Transverse colon (tissue), 4 donors: ENCODE measurements at places on chromosomes 4 and X. TPM values are rescaled to one million over a fixed set of nuclear protein-coding genes. Genes with fewer than 3 reads are reported as not detected.

DNA sequence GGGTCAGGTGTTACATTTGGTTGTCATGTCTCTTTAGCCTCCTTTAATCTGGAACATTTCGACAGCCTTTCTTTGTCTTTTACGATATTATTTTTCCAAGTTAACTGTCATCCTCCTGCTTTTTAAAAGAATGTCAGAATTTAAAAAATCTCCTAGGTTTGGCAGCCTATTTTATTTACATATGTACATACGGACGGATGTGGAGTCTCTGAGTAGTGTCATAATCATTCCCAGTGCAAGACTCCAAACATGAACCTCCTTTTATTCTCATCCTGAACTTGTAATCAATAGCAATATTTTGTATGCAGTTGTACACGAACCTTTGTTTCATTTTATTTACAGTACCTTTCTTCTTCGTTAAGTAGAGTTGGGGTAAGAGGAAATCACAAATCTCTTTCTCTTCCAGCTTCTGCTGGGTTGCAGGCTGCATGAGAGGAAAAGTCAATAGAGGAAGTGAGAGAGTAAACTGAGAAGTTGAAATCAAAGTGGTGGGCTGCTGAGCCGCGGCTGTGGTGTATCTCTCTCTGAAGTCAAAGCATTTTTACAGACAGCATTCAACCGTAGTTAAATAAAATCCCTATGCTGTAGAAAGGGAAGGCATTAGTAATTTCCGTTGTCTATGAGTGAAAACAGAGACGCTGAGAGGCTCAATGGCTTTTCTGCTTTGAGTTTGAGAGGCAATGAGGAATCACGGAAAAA, 53.9 kb upstream of the RPS6KA3 start:
- DNase-seq = no peak
- no peaks in the 10 kb centered on the region for H3K36me3 ChIP-seq
- H3K27me3 ChIP-seq = no peaks in the 10 kb centered on the region
- no peak overlapping the region for H3K4me3 ChIP-seq
- H3K4me1 ChIP-seq = no peaks in the 10 kb centered on the region

DNA sequence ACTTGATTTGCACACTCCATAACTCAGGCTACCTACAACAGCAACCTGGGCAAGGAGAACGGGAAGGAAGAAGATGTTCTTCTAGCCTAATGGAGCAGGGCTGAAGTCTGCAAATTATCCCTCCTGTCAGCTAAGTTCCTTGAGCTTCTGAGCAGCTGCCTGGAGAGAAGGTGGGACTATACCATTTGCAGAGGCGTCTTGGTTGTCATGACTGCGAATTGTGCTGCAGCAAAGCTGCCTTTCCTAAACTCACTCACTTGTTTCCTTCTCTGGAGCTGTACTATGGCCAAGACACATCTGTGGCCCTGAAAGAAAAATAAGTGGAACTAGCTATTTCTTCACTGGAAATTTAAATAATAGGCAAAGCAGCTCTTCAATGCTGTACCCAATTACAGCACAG, 682.4 kb upstream of the GRIA3 start:
- H3K27ac ChIP-seq = no peak overlapping the region
- no peaks in the 10 kb centered on the region for H3K27me3 ChIP-seq
- H3K4me3 ChIP-seq = no peak overlapping the region
- no peaks in the 10 kb centered on the region for H3K4me1 ChIP-seq
- no peaks in the 10 kb centered on the region for H3K36me3 ChIP-seq

DNA sequence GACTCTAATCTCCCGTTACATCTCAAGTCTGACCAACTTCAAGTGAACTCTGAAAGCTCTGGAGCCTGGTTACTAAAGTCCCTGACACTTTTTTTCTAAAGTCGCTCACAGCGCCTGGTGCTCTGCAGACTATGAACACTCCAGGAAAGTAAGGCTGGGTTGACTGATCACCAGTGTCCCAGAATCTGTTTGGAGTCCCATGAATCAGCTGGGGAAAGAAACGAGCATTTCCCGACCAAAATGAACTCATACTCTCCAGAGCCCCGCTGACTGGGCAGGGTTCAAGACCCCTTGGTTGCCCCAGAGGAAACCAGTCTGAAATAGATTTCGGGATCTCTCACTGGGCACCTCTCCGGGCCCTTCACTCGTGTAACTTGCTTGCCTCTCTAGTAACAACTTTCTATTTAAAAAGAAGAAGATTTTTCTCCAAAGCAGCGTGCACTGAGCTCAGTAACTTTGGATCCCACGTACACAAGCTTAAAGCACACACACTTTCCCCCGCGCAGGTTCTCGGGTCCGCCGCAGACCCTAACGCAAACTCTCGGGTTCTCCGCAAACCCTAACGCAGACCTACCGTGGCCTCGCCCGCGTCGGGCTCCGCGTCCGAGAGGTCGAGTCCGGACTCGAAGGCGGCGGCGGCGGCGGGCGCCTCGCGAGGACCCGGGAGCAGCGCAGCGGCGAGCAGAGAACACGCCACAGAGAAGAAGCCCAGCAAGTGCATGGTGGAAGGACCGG, 964 bp downstream of the VEGFC start:
- DNase-seq = peak; percentile 9
- no peaks in the 10 kb centered on the region for H3K36me3 ChIP-seq

- H3K36me3 ChIP-seq = no peaks in the 10 kb centered on the region
- H3K4me1 ChIP-seq = no peaks in the 10 kb centered on the region
- no peaks in the 10 kb centered on the region for H3K27me3 ChIP-seq
- no peak overlapping the region for H3K4me3 ChIP-seq
- no peak overlapping the region for H3K27ac ChIP-seq
These were observed 3.7 kb downstream of the STATH start for GRCh38 chr4:69999420-69999819.

- DNase-seq = no peak
- H3K4me1 ChIP-seq = no peaks in the 10 kb centered on the region
- H3K27me3 ChIP-seq = no peaks in the 10 kb centered on the region
- no peak overlapping the region for H3K4me3 ChIP-seq
- no peak overlapping the region for H3K27ac ChIP-seq
These were observed 14.9 kb downstream of the TAF7L start for GRCh38 chrX:101276238-101276637.

The ADRA2C gene
- 1.1 TPM for total RNA-seq

DNA sequence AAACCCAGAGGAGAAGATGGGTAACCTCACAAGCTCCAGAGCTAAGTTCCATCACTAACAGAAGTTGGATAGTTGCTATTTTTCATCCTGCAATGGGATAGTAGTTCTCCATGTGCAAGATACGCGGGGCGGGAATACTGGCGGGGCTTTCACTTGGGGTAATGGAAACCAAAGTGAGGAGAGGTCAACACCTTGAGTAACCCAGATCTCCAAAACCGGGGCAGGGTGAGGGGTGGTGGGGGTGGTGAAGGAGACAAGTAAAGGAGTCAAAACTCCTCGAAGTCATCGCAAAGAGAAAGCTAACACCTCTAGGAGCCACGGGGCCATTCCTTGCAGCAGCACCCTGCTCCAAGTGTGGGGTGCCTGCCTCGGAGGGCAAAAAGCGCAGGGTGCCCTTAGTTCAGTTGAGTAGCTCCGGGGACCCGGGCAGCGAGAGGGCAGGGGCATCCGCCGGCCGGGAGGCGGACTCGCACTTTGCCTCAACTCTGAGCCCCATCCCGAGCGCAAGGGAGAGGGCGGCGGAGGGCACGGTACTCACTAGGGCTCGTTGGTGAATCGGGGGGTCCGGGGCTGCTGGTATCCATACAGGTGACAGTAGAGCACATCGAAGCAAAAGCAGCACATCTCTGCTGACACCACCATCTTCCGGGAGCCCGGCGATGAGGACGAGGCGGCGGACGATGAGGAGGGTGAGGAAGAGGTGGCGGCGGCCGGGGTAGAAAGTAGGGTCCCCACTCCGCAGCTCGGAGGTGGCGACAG, 645 bp downstream of the AMMECR1 start:
- peak overlapping the region; percentile 86 for H3K27ac ChIP-seq
- DNase-seq = peak; percentile 17
- H3K4me1 ChIP-seq = no peaks in the 10 kb centered on the region
- no peaks in the 10 kb centered on the region for H3K27me3 ChIP-seq

GRCh38 chr4:142840516-142841123, 5.5 kb downstream of the INPP4B start:
- no peaks in the 10 kb centered on the region for H3K27me3 ChIP-seq
- H3K36me3 ChIP-seq = no peaks in the 10 kb centered on the region
- no peak overlapping the region for H3K4me3 ChIP-seq
- peaks cover 12% of the 10 kb centered on the region for H3K4me1 ChIP-seq
- H3K27ac ChIP-seq = no peak overlapping the region

DNA sequence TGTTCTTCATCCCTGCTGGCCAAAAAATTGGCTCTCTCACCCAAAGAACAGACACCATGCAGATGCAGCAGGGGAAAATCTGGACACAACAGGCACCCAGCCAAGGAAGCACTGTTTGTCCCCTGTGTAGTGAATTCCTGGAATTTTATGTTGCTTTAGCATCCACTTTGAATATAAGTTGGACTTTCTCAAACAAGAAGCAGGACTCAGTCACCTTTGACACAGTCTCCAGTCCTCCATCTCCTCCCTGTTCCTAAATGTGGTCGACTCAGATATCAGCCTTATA, 11.8 kb downstream of the ZNF182 start:
- H3K36me3 ChIP-seq = no peaks in the 10 kb centered on the region
- no peaks in the 10 kb centered on the region for H3K27me3 ChIP-seq
- no peaks in the 10 kb centered on the region for H3K4me1 ChIP-seq
- no peak overlapping the region for H3K4me3 ChIP-seq
- H3K27ac ChIP-seq = no peak overlapping the region
- DNase-seq = no peak

DNA sequence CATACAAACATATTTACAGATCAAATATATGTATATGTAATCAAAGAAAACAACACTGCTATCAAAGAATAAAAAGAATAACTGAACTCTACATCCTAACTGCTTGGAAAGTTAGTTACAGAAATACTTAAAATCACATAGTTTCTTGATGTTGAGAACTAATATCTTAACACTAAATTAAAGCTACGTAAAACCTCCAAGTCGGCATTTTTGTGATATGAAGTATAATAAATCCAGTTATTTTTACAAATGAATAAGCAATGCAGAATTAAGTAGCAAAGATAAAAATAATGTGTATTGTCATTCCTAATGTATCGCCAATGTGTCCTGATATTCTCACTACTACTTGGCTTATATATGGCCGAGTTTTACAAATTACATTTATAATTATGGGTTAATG, 68.4 kb downstream of the JADE1 start:
- H3K27me3 ChIP-seq = no peaks in the 10 kb centered on the region
- no peak overlapping the region for H3K27ac ChIP-seq
- no peak overlapping the region for H3K4me3 ChIP-seq
- no peaks in the 10 kb centered on the region for H3K4me1 ChIP-seq
- H3K36me3 ChIP-seq = no peaks in the 10 kb centered on the region

- H3K4me1 ChIP-seq = no peaks in the 10 kb centered on the region
- H3K27me3 ChIP-seq = no peaks in the 10 kb centered on the region
- DNase-seq = no peak
- no peak overlapping the region for H3K27ac ChIP-seq
- H3K36me3 ChIP-seq = peaks cover 42% of the 10 kb centered on the region
- H3K4me3 ChIP-seq = no peak overlapping the region
These were observed 21.1 kb downstream of the CASP3 start for GRCh38 chr4:184628103-184628502.

DNA sequence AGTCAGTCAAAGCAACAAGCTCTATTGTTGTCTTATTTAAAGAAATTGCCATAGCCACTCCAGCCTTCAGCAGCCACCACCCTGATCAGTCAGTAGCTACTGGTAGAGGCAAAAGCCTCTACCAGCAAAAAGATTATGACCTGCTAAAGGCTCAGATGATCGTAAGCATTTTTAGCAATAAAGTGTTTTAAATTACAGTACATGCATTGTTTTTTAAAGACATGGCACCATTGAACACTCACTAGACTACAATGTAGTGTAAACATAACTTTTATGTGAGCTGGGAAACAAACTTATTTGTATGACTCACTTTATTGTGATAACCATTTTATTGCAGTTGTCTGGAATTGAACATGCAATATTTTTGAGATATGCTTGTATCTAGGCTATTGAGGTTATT, 32.3 kb upstream of the DYNLT3 start:
- H3K4me3 ChIP-seq = no peak overlapping the region
- H3K27me3 ChIP-seq = no peaks in the 10 kb centered on the region
- H3K36me3 ChIP-seq = no peaks in the 10 kb centered on the region
